Activated T-cell treated with anti-CD3 and anti-CD28 coated beads, Interleukin-2, amount 50 U/mL, for 1 hour (primary cell): ENCODE measurements at places on chromosomes 13 and 19.
A peak's percentile ranks its signal among the peaks of the same experiment; 100 is the strongest.

DNA sequence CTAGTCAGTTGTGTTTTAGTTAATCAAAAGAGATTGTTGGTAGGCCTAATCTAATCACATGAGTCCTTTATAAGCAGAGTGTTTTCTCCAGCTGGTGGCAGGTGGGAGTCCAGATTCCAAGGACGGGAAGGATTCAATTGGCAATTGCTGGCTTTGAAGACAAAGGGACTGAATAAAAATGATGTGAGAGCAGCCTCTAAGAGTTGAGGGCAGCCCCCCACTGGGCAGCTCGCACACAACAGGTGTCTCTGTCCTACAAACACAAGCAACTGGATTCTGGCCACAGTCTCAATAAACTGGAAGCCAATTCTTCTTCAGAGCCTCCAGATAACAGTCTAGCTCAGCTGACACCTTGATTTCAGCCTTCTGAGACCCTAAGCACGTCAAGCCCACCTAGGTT is 915.2 kb downstream of the PCDH9 start:
- no peak for DNase-seq

- no peak for DNase-seq
Measured at GRCh38 chr13:100714478-100714877, 39.9 kb upstream of the TMTC4 start.

GRCh38 chr19:19655051-19655594 is 8.4 kb downstream of the ATP13A1 start:
- DNase-seq = no peak

- DNase-seq = no peak
Measured at GRCh38 chr19:16951529-16951928, 62.7 kb downstream of the F2RL3 start.

- DNase-seq = no peak
Measured at GRCh38 chr19:38952395-38953165, 21.8 kb downstream of the MRPS12 start.

- DNase-seq = no peak
Measured at GRCh38 chr19:5420953-5421352, 34.3 kb upstream of the ZNRF4 start.

GRCh38 chr13:26473571-26474230 is 83.8 kb upstream of the WASF3 start:
- no peak for DNase-seq

GRCh38 chr19:50921426-50922316 is 10.5 kb upstream of the KLK4 start:
- DNase-seq = no peak

- DNase-seq = no peak
Measured at GRCh38 chr19:30790056-30790680, 418.0 kb downstream of the ZNF536 start.

DNA sequence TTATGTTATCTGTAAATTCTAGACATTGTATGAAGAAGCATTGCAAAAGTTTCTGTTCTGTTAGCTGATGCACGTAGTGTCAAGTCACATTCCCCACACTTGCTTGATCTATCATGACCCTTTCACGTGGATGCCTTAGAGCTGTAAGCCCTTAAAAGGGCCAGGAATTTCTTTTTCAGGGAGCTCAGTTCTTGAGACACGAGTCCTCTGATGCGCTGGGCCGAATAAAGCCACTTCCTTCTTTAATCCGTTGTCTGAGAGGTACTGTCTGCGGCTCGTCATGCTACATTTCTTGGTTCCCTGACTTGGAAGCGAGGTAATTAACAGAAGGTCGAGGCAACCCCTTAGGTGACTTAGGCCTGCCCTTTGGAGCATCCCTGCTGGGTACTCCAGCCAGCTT is 5.8 kb downstream of the ZNF816 start:
- no peak for DNase-seq

DNA sequence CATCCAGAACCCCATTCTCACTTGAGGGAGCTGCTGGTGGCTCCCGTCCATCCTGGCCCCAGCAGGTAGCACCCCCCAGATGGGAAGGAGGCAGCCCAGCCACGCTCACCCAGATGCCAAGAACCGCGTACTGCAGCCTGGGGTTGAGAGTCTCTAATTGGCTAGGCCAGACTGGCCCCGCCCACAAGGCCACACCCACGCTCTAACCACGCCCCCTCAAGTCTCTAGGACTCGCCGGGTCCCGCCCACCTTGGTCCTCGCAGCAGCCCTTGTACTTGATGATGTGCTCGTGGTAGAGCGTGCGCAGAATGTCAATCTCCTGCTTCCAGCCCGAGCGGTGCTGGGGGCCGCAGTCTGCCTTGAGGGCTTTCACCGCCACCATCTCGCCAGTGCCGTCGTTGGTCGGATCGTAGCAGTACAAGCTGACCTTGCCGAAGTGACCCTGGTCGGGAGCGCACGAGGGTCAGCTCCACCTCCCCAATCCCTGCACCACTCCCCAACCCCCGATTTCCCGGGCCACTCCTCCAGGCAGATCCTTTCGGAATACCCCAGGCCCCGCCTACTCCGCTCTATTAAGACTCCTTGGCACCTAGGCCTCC is 14.5 kb upstream of the ICAM3 start:
- peak; percentile 50 for DNase-seq

DNA sequence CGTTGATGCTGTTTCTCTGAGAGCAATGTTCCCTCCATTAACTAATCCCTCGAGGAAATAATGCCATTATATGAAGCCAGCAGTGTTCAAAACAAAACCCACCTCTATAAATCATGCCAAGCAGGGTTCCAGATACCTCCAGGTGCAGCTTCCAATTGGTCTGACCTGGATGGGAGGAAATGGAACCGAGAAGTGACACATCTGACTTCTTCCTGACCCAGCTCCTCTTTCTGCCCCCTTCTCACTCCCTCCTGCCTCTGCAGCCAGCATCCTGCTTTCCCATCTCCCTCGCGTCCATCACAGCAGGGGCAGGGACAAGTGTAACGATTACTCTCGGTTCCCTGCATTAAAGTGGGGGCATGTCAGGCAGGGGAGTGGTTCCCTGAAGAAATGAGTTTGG is 37.5 kb downstream of the HSPH1 start:
- no peak for DNase-seq

GRCh38 chr19:44845286-44845611 is 848 bp upstream of the NECTIN2 start:
- no peak for DNase-seq
